ENCODE measurements at places on chromosomes 5 and 9.

DNA sequence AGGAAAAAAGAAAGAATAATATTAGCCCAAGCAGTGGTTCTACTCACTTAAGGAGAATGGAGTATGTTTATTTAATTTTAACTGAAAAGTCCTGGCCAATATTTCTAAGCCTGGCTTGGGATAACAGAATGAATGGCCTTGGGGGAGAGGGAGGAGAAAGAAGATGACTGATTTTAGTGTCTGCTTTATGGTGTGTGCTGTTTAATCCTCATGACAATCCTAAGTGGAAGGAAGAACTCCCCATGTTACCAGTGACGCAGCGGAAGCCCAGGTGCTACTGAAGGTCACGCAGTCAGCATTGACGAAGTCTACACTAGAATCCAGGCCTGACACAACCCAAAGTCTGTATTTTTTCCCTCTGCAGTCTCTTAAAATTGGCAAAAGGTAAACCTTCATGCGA lies 50.5 kb downstream of the PALM2AKAP2 start:
- DNase-seq = no peak

DNA sequence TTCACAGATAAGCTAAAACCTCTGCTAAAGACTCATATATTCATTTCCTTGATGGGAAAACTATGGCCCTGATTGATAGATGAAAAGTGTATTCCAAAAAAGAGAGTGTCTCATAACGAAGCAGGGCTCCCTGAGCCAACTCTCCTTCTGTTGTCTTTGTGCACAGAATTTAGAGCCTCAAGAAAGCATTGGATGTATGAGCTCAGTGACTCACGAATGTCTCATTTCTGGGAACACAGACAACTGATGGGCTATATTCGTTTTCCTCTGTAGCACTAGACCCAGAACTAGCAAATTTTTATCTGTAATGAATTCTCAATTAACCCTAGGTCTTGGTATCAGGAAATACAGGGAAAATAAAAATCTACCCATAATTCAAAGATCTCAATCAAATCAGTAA lies 88.4 kb downstream of the LMNB1 start:
- no peak for DNase-seq

GRCh38 chr9:38029915-38030638 lies 39.0 kb downstream of the SHB start:
- DNase-seq = no peak

- no peak for DNase-seq
Observed at GRCh38 chr5:110896901-110897300, 158.1 kb downstream of the SLC25A46 start.

DNA sequence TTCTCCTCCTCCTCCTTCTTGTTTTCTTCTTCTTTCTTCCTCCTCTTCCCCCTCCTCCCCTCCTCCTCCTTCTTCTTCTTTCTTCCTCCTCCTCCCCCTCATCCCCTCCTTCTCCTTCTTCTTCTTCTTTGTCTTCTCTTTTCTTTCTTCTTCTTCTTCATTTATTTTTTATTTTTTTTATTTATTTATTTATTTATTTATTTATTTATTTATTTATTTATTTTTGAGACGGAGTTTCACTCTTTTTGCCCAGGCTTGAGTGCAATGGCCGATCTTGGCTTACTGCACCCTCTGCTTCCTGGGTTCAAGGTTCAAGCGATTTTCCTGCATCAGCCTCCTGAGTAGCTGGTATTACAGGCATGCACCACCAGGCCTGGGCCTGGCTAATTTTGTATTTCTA lies 1332.5 kb upstream of the CDH9 start:
- no peak for DNase-seq

- no peak for DNase-seq
Observed at GRCh38 chr5:138605254-138605972, 30.2 kb upstream of the HSPA9 start.

DNA sequence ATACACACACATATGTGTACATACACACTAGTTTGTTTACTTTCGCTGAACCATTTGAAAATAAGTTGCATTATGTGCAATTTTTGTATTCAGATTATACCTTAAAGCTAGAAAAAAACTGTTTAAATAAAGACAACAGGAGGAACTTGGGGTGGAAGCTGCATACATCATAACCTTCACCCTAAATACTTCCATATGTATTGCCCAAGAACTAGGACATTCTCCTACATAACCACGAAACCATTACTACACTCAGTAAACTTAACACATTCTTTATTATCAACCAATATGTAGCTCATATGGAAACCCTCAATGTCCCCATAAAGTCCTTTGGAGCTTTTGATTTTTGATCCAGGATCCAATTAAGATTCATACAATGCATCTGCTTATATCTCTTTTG lies 83.3 kb downstream of the GIN1 start:
- DNase-seq = no peak

- no peak for DNase-seq
Observed at GRCh38 chr9:13707612-13708576, 428.4 kb upstream of the MPDZ start.

DNA sequence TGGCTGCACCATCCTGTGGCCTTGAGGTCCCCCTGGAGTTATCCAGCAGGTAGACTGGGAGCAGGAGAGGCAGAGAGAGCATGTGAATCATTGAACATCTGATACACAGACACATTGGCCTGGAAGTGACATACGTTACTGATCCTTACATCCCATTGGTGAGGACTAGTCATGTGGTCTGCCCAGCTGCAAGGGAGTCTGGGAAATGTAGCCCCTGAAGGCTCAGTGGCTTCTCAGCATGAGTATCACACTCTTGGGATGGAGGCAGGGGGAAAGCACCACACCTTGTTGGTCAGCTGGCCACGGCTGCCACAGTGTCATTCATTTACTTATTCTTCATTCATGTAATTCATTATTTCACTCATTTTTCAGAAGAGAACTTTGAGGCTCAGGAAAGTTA lies 13.3 kb upstream of the KCNMB1 start:
- DNase-seq = no peak

- DNase-seq = no peak
Observed at GRCh38 chr5:53322257-53322656, 158.2 kb upstream of the FST start.

DNA sequence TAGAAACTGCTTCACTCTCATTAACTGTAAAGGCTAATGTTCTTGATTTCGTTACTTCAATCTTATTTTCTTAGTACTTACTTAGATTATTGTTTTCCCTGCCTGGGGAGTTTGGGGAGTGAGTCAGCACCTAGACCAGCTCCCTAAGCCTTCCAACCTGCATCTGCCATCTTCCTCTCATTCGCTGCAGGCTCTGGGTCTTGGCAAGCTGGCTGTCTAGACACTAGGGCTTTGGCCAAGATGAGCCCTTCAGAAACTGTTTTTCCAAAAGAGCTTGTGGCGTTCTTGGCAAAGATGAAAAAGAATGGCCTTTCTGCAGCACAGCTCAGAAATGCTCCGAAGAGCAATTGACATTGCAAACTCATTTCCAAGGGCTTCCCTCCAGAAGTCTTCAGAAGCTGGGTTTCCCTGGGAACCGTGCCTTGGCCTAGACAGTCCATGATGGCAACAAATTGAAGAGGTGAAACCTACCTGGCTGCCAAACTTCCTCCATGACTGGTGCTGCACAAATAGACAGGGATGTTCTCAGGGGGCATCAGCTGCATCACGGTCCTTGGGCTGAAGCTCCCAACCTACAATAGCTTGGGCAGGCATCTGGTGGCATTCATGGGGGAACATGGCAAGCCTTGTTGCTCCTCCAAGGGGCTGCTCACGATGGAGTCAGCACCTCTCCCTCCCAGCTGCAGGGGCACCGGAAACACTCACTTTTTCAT lies 76.6 kb downstream of the NSUN2 start:
- no peak for DNase-seq

- DNase-seq = no peak
Observed at GRCh38 chr5:116778032-116778431, 203.4 kb upstream of the SEMA6A start.

DNA sequence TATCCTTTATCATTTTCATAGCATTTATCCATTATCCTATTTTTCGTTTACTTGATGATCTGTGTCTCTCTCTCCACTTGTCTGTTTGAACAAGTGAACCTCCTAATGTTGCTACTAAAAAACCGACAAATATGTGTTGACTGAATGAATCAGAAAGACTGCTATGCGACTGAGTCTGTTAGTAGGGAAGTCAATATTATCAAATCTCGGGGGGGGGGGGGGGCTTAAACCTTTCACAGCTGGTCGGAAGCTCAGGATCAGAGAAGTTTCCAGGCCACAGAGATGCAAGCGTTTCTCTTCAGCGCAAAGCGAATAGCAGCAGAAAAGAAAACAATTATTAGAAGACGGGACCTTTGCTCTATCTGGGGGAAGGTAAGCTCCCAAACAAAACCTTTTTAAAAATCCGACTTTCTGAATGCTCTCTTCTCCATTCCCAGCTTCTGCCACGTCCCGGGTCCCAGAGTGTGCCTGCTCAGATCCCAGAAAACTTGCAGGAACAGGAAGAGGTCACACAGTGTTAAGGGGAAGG lies 412 bp downstream of the RIOK2 start:
- no peak for DNase-seq

GRCh38 chr5:6601271-6601670 lies 31.6 kb downstream of the NSUN2 start:
- no peak for DNase-seq
